ENCODE measurements at places on chromosomes 13 and 19. TPM values are rescaled to one million over a fixed set of nuclear protein-coding genes. Genes with fewer than 3 reads are reported as not detected.

The ZNF653 gene
- 7.0 TPM for polyA plus RNA-seq

GRCh38 chr19:28656644-28657043 is 556.3 kb downstream of the UQCRFS1 start:
- no peak for DNase-seq

DNA sequence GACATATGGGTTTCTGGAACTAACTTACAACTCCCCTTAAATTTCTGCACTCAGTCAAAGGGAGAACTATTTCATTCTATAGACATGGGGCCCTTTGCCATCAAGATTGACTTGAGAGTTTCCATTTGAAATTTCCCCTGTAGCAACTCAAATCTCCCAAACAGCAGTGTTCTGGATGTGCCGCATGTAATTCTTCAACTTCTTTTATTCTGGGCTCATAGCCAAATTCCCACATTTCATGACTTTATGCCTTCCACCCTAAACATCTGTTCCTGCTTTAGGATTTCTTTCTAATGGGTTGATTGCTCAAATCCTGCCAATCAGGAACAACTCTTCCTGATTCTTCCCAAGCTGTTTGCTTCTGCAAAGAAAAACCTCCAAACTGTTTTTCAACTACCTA is 336.0 kb downstream of the TBC1D4 start:
- DNase-seq = peak; percentile 8

DNA sequence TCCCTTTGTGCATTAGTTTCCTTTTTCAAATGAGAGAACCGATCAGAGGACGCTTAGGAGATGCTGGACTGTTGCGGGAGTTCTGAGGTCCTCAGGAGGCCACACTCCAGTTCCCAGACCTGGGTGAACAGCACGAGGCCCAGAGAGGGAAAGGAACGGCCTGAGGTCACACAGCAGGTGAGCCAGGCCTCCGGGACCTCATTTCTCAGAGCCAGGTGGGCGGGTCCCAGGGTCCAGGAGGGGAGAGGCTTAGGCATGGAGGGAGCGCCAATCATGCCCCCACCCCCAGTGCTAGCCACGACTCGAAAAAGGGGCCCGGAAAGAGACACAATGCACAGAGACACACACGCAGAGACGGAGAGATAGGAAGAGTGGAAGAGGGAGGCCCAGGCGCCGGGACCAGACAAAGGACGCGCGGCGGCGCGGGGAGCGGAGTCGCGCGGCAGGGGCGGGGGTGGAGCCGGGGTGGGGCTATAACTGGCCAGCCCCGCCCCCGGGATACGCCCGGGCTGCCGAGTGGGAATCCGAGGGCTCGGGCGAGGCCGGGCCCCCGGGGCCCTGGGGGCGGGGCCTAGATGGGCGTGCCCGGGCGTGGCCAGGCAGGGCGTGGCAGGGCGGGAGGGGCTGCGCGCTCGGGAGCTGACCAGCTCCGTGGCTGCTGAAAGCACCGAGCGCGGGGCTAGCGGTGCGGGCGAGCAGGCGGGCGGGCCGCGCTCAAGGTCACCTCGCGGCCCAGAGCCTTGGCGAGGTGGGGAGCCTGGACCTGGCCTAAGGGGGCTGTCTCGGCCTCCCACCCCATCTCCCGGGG is 1.6 kb downstream of the ELAVL3 start:
- DNase-seq = no peak

The ZNF440 gene
- 20.0 TPM for polyA plus RNA-seq
